ENCODE measurements at places on chromosomes 4 and X.

DNA sequence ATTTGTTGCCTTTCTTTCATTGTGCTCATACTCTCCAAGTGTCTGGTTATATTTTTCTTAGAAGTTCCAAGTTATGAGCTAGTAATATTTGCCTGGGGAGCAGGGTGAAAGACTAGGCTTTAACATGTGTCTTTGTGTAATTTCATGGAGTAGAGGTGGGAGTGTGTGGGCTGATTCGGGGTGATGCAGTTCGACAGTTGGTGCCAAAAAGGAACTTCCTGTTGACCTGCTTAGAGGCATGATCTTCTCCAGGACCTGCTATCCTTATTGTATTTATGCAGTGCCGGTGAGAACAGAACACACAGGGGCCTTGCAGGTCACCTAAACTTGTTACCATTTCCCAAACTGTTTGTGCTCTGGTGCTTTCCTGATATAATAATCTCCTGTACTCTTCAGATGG is 21.2 kb downstream of the USP53 start:
- DNase-seq: peak; percentile 39

DNA sequence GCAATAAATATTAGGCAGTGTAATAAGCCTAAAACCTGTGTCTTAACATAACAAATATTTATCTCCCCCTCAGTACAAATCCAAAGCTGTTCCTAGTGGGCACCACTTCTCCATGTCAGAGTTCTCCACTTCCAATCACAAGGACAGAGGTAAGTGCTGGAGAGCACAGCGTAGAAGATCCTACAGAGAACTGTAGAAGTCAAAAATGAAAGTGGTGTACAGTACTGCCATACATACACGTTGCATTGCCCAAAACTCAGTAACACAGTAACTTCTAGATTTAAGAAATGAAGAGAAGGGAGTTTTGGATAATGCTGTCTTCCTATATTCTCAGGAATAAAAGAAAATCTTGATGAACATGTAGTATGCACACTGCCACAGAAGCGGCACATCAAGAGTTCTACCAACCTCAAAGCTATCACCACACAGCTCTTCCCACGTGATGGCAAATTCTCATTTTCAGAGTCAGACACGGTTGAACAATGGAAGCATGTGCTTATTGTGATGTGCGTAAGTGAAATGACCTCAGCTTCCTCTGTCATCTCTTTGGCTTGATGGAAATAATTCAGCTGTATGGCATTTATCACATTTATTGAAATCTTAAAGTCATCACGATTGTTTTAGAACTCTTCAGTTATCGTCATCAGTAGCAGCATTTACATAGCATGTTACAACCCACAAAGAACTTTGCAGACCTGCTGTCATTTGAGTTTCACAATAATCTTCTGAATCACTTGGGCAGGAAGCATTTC is 27.1 kb upstream of the SPANXN4 start:
- no peak for DNase-seq

DNA sequence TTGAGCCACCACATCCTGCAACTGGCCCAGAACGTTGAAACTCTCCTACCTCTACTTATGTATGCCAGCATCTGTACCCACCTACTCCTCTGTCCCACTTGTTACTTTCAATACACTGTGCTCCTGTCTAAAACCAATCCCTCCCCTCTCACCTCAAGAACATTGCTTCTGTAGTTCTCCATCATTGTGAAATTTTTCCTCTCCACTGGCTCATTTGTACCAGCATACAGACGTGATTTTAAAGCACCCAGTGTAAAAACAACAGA is 25.5 kb upstream of the USO1 start:
- DNase-seq: no peak

DNA sequence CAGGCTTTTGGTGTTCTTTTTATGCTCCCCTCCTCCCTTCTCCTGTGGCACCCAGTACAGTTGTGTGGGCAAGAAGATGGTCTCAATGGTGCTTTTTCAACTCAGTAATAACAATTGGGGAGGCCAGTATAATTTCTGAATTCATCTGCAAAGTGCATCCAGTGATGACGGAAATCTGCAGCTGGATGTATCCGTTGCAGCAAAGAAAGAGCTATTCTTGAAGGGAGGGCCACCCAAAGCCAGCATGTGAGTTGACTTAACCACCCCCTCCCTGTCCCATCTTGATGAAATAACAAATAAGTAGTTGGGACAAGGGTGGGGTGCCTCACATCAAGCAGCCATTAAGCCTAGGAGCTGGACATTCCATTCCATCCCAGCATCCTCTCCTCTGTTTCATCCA is 30.7 kb downstream of the TSC22D3 start:
- no peak for DNase-seq

DNA sequence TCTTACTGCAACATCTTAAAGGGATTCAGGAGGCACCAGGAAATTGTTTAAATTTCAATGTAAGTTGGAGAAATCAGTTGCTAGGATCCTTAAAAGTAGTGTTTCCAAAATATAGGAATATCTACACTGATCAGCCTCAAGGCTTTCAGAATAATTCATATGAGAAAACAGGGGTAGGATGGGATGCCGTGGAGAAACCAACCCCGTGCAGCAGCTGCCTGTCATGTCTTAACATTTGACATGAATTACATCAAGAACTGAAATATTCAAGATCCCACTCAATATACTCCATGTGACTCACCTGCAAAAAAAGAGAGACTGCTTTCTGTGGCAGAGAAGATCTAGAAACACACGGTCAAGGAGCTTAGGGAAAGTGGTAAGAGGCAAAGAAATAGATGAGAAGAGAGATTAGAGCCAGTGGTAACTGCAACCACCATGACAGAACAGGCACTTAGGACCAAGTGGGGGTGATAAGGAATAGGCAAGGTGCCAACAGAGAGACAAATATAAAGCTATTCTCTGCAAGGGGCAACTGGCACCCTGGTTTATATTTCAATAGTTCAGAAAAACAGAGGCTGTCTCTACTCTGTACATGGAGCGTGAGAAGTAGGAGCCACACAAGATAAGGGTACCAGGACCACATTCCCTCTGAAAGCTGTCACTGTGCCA is 64.0 kb downstream of the SLC39A8 start:
- no peak for DNase-seq

GRCh38 chrX:100831219-100831946 is 11.2 kb downstream of the CSTF2 start:
- DNase-seq: no peak

DNA sequence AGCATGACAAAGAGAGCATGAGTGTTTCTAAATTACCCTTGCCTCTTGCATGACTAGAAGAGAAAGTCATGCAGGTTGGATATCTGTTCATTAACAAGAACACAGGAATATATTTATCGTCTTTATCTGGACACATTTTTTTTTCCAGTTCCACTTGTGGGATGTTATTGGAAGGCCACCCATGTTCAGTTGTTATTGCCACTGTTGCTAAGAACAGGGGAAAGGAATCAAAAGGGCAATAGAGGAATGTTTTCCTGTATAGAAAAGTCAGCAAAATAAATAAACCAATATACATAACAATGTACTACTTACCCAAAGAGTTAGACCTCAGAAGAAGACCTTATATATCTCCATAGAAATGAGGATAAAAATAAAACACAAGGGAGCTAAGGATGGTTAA is 270.1 kb downstream of the QDPR start:
- DNase-seq: no peak

DNA sequence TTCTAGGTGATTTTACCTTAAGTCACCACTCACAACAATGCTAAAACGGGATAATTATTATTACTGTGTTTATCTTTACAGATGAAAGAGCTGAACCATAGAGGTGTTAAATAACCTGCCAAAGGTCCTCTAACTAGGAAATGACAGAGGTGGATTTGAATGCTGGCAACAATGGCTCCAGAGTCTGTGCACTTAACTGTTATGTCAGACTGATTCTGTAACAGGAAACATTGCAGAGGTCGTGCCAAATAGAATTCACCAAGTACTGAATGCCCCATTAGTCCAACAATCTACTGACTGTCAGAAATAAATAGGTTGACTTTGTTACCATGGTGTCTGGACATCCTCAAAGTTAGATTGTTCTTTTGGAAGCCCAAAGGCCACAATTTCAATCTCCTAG is 20.9 kb upstream of the USP27X start:
- no peak for DNase-seq

- DNase-seq: no peak
These were observed 113.5 kb upstream of the HSD17B10 start for GRCh38 chrX:53547668-53548067.

- no peak for DNase-seq
These were observed 689 bp upstream of the DCHS2 start for GRCh38 chr4:154492288-154492687.

DNA sequence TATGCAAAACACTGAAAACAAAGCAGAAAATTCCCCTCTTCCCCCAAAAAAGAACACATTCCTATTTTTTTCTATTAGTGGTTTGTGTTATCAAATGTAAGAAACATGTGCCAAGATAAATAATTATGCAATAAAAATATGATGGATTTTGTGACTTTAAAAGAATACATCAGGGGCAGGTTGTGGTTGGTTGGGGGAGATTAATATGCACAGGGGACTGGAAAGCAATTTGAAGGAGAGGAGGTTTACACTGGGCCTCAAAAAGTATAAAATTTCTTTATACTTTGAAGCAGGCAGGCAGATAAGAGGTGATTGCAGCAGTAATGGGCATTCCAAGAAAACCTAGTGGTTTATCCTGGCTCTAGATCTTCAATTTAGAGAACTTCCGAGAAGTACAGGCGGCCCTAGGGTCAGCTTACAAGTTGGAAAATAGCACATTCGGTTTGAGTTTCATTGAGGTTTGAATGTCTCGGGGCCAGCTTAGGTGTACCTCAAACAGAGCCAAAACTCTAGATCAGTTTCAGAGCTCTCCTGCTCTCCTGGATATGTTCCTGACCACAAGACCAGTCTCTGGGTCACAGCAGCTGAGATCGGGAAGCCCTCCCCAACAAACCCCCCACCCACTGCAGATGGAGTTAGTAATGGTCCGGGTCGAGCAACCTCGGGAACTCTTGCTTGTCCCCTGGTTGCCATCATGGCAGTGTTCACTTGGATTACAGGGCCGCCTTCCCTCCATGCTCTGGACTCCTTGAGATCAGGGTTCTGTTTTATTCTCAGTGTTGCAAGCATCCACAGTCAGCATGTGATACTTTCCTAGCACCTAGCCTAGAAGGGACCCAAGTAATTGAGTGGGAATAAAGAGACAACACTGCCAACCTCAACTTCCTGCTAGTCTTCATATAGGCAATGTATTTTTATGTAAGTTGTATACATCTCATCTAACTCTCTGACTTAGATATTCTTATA is 112.1 kb upstream of the DDIT4L start:
- no peak for DNase-seq

DNA sequence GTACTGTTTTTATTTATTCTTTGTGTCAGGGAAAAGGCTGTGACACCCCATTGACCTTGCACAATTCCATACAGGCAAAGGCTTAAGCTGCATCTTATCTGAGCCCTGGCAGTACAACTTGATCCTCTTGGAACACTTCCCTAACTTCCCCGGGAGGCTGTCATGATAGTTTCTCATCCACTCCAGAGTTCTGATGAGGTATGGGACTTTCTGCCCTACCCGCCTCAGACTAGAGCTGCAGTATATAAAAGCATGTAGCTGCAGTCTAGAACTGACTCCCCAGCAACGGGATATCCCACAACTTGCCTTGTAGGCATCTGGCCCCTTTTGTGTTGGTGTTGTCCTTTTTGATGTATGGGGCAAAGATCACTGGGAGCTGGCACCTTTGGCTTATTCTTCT is 72.7 kb downstream of the FNIP2 start:
- DNase-seq: no peak

GRCh38 chrX:103398421-103398864 is 22.1 kb downstream of the BEX3 start:
- DNase-seq: peak; percentile 53

- no peak for DNase-seq
These were observed 51.2 kb upstream of the PJA1 start for GRCh38 chrX:69216446-69216845.

- DNase-seq: no peak
These were observed 9.0 kb upstream of the MAGEC2 start for GRCh38 chrX:142214081-142214480.

DNA sequence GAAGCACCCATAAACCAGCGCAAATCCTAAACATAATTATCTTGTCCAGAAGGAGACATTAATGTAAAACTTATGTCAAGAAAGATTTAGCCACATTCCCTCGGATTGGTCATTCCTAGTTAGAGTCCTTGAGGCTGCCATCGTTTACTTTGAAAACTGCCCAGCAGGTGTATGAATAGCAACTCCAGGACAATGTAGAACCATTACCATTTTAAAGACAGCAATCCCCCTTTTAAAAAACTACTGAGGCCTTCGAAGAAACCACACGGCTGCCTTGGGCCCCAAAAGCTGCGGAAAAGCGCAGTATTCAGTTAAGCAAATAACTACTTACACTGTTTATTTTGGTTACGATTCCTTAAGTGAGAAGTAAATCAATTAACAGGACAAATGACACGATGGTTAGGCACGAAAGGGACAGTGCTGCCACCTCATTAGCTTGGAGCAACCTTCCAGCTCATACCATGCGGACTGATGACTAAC is 822 bp upstream of the SGMS2 start:
- DNase-seq: no peak

GRCh38 chrX:30141966-30142365 is 73.4 kb upstream of the MAGEB2 start:
- peak; percentile 20 for DNase-seq

DNA sequence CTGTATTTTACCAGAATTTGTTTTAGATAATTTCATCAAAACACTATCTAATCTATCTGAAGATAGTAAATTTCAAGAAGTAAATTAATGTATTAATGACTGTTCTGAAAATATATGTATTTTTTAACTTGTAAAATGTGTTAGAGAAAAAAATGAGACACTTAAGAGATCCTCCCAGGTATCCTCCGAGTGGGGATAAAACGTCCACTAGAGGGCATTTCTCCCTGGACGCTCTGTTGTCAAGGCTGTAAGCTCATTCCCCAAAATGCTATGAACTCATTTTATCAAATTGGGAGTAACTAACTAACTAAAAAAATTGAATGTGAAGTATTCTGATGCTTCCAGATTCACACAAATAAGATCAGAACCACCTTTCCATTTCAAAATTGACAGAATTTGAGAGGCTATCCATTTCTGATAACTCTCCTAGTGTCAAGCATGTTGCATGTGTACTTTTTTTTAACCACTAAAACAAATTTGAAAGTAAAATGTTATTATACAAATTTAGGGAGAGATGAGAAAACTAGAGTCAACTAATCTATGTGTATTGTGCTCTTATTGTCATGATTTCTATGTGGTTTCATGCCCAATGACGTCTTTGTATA is 337.3 kb upstream of the HS3ST1 start:
- peak; percentile 58 for DNase-seq
